ENCODE measurements at places on chromosomes 16 and 17. TPM values are rescaled to one million over a fixed set of nuclear protein-coding genes. Genes with fewer than 3 reads are reported as not detected.

- H3K4me1 ChIP-seq, result peaks cover 9% of the 10 kb centered on the region
- no peaks in the 10 kb centered on the region for H3K27me3 ChIP-seq
- peak; percentile 97 for DNase-seq
Observed at GRCh38 chr16:88331989-88332920, 50.5 kb upstream of the ZNF469 start.

GRCh38 chr17:48153691-48154358 lies 46.3 kb downstream of the SNX11 start:
- H3K36me3 ChIP-seq, result no peaks in the 10 kb centered on the region
- H3K27me3 ChIP-seq, result peaks cover 53% of the 10 kb centered on the region
- no peak overlapping the region for H3K27ac ChIP-seq
- no peak overlapping the region for H3K4me3 ChIP-seq
- DNase-seq, result peak; percentile 47

DNA sequence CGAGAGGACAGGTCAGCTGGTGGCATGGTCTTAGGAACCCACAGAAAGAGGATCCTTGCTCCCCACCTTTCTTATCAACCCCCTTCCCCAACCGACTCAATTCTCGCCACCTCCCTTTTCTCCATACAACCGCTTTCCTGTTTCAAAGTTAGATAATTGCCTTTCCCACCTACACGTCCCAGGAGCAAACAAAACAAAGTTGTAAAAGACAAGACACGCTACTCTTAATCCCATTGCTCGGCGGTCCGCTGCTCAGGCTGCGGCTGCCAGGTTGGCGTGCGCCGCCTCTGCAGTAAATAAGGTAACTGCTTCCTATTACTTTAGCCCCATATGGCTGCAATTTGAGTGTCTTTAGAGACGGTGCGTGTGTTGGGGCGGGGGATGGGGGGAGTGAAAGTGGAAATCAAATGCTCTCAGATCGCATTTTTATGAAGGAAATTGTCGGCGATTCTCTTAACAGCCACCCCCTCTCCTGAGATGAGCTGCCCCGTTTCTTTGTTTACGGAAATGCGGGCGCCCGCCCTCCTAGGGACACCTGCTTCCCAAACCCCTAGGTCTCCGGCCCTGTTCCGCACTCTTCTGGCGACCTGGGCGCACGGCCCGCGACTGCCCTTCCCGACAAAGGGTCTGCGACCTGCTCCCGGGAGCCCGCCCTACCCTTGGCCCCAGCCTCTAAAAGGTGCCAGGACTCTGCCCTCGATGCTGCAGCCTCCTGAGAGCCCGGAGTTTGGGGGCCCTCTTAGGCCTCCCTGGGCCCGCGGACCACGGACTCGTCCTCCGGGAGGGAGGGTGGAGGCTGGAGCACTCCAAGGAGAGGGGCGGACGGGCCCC lies 3.7 kb upstream of the CBX8 start:
- H3K27ac ChIP-seq, result peak overlapping the region; percentile 33
- H3K27me3 ChIP-seq, result peaks cover 40% of the 10 kb centered on the region
- DNase-seq, result peak; percentile 70
- H3K4me1 ChIP-seq, result peaks cover 15% of the 10 kb centered on the region

The PPY gene
- not detected for total RNA-seq

The COX6A2 gene
- total RNA-seq, result not detected

- DNase-seq, result peak; percentile 7
- H3K27ac ChIP-seq, result no peak overlapping the region
- no peak overlapping the region for H3K4me3 ChIP-seq
- no peaks in the 10 kb centered on the region for H3K4me1 ChIP-seq
- H3K27me3 ChIP-seq, result no peaks in the 10 kb centered on the region
Observed at GRCh38 chr16:1125471-1125870, 27.4 kb upstream of the CACNA1H start.

The VAC14 gene
- 47.9 TPM for total RNA-seq

DNA sequence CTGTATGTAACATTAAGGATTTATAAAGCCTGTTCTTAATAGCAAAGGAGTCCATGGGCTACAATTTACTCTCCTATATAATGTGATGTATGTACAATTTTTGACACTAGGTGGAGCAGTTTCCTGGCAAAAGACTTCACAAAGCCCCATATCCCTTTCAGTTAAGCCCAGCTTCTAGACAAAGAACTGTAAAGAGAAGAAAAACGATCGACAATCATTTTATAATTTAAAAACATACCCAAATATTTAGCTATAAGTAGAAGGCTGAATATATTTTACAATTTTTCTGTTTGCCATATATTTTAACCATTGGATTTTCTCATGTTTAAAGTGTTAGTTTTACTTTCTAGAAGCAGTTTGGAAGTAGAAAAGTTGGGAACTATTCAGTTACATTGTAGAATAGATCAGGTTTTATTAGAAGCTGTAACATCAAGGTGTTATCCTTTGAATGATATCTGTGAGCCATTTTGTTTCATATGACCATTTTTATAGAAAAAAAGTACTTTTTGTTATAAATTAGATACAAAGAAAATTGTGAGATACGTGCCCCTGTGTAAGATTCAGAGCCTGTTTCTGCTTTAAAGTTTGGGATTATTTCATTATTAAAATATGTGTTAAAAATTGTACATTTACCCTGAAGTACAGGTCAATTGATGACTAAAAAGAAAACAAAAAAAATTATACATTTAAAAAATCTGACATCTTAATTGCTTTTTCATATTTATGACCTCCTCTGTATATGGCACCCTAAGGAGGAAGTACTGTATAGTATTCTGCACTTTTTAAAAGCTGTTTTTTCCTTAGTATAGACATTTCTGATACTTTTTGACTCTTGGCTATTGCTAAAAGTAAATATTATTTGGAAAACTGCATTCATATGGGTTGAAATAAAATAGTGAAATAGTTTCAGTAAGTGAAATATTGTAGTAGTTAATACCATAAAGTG lies 46.3 kb downstream of the VMP1 start:
- DNase-seq, result peak; percentile 86
- H3K36me3 ChIP-seq, result peaks cover 16% of the 10 kb centered on the region
- peaks cover 23% of the 10 kb centered on the region for H3K4me1 ChIP-seq
- H3K27ac ChIP-seq, result peak overlapping the region; percentile 83

- H3K36me3 ChIP-seq, result no peaks in the 10 kb centered on the region
- no peaks in the 10 kb centered on the region for H3K4me1 ChIP-seq
- H3K27me3 ChIP-seq, result no peaks in the 10 kb centered on the region
- H3K27ac ChIP-seq, result no peak overlapping the region
- DNase-seq, result no peak
Observed at GRCh38 chr16:80457871-80458270, 82.9 kb upstream of the DYNLRB2 start.

GRCh38 chr17:40480501-40481003 lies 20.9 kb downstream of the TNS4 start:
- no peak overlapping the region for H3K4me3 ChIP-seq
- peaks cover 68% of the 10 kb centered on the region for H3K4me1 ChIP-seq

The KRT222 gene
- total RNA-seq, result 0.49 TPM

GRCh38 chr16:29730649-29731048 lies 15.1 kb downstream of the C16orf54 start:
- no peak overlapping the region for H3K4me3 ChIP-seq
- H3K4me1 ChIP-seq, result peaks cover 6% of the 10 kb centered on the region
- no peak for DNase-seq
- H3K27me3 ChIP-seq, result peaks cover 46% of the 10 kb centered on the region
- no peaks in the 10 kb centered on the region for H3K36me3 ChIP-seq
- no peak overlapping the region for H3K27ac ChIP-seq

The SCIMP gene
- total RNA-seq, result not detected

DNA sequence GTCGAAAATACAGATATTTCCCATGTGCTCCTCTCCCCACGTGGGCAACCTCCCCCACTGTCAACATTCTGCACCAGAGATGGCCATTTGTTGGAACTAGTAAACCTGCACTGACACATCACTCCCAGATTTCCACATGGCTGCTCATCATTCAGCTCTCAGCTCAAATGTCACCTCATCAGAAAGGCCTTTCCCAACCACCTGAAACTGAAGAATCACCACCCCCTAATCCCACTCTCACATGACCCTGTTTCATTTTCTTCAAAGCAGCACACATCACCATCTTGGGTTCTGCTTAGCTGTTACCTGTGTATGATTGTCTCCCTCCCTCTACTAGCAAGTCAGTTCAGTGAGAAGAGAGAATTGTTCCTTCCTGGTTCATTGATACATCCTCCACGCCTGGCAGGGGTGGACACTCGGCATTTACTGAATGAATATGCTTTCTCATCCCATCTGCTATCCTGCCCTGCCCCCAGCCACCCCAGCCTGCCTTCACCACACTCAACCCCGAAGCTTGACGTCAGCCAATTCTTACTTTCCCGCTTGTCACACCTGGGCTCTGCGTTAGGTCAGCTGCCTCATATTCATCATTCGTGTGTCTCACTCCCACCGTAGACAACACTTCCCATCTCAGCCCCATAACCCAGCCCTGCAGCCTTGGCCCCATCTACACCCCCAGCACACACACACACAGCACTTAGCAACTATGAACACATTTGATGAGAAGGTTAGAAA lies 1.5 kb downstream of the C17orf114 start:
- H3K4me3 ChIP-seq, result no peak overlapping the region
- no peak overlapping the region for H3K27ac ChIP-seq
- DNase-seq, result no peak
- no peaks in the 10 kb centered on the region for H3K27me3 ChIP-seq
- peaks cover 4% of the 10 kb centered on the region for H3K4me1 ChIP-seq
- H3K36me3 ChIP-seq, result peaks cover 20% of the 10 kb centered on the region

The TTYH2 gene
- 0.12 TPM for total RNA-seq

DNA sequence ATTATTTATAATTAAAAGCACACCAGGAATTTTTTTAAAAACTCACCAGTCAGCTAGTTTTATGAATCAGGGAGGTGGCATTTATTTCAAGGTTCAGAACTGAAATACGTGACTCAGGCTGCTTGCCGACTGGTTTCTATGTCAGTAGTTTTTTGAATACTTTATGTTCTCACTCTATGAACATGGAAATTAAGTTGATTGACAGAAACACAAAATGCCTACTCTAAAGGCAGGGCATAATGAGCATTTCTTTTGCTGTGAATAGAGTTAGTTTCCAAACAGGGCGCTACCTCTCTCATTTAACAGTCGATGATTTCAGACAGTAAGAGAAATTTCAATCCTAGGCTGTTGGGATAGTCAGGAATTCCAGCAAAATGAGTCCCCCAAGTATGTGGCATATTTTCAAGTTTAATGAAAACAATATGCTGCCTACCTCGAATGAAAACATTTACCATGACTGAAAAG lies 6.7 kb downstream of the HS3ST3B1 start:
- H3K27ac ChIP-seq, result peak overlapping the region; percentile 80
- H3K27me3 ChIP-seq, result no peaks in the 10 kb centered on the region
- no peaks in the 10 kb centered on the region for H3K36me3 ChIP-seq
- H3K4me1 ChIP-seq, result peaks cover 23% of the 10 kb centered on the region
- H3K4me3 ChIP-seq, result peak overlapping the region; percentile 62
- peak; percentile 60 for DNase-seq

DNA sequence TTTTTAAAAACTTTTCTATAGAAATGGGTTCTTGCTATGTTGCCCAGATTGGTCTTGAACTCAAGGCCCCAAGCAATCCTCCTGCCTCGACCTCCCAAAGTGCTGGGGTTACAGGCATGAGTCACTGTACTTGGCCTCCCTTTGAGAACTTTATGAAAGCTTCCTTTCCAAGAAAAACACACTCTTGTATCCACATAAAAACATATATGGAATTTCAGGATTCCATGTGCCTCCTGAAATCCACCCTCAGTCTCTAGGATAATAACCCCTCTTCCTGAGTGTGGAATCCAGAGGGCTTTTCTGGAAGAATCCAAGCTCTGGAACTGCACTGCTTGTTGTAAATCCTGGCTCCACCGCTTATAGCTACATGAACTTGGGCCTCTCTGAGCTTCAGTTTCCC lies 53.2 kb upstream of the MRTFB start:
- no peak for DNase-seq
- peaks cover 20% of the 10 kb centered on the region for H3K4me1 ChIP-seq
- no peaks in the 10 kb centered on the region for H3K36me3 ChIP-seq
- H3K4me3 ChIP-seq, result no peak overlapping the region
- H3K27me3 ChIP-seq, result no peaks in the 10 kb centered on the region
- no peak overlapping the region for H3K27ac ChIP-seq

DNA sequence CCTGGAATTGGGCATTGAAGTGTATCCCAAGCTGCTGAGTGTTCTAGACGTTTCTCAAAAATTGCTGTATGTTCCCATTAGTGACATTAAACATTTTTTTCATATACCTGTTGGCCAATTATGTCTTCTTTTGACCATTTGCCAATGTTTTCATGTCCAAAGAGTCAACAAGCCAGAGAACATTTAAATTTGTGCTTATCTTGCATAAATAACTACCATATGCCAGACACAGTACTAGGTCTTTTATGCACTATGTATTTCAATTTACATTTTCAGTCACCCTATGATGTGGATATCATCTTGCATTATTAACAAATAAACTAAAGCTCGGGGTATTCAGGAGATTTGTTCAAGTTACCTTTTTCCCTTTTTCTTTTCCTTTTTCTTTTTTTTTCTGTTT lies 632.9 kb upstream of the C16orf82 start:
- no peaks in the 10 kb centered on the region for H3K4me1 ChIP-seq
- no peak overlapping the region for H3K4me3 ChIP-seq
- no peak overlapping the region for H3K27ac ChIP-seq
- no peaks in the 10 kb centered on the region for H3K36me3 ChIP-seq

The ZNF688 gene
- 9.0 TPM for total RNA-seq

DNA sequence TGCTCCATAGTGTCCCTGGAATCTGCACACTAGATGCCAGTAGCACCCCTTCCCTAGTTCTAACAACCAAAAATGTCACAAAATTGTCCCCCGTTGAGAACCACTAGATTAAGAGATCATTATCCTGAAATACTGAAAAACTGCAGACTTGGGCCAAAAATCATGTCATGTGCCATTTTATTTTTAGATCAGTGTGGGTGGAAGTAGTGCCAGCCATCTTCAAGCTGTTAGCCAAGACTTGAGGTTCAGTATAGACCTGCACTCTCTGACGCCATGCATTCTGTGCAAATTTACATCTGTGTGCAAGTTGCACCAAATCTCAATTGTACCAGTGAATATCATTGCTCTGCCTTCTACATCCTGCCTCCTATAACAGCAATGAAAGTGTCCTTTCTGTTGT lies 31.5 kb upstream of the NOL11 start:
- no peaks in the 10 kb centered on the region for H3K36me3 ChIP-seq
- H3K27ac ChIP-seq, result no peak overlapping the region
- H3K4me3 ChIP-seq, result no peak overlapping the region
- H3K27me3 ChIP-seq, result no peaks in the 10 kb centered on the region

GRCh38 chr16:21590796-21591195 lies 8.6 kb upstream of the METTL9 start:
- H3K4me3 ChIP-seq, result no peak overlapping the region
- H3K36me3 ChIP-seq, result no peaks in the 10 kb centered on the region
- no peaks in the 10 kb centered on the region for H3K4me1 ChIP-seq
- DNase-seq, result no peak
- H3K27ac ChIP-seq, result no peak overlapping the region
- H3K27me3 ChIP-seq, result no peaks in the 10 kb centered on the region

DNA sequence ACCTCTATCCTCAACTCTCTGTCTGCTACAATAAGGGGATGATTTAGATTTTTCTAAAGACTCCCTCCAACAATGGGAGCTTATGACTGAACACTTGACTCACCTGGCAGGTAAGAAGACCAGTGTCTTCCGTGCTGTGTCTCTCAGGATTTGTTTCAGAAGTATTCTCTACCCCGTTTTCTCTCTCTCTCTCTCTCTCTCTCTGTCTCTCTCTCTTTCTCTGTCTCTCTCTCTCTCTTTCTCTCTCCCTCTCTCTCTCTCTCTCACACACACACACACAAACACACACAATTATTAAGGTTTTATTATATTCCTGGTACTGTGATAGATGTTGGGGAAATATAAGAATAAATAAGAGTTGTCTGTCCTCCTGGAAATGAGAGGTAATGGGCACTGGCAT lies 263.9 kb downstream of the TOX3 start:
- H3K4me1 ChIP-seq, result no peaks in the 10 kb centered on the region
- H3K27ac ChIP-seq, result no peak overlapping the region
- no peak for DNase-seq
- no peak overlapping the region for H3K4me3 ChIP-seq

GRCh38 chr17:45660474-45660873 lies 123.6 kb upstream of the CRHR1 start:
- no peaks in the 10 kb centered on the region for H3K4me1 ChIP-seq
- H3K4me3 ChIP-seq, result no peak overlapping the region
- H3K36me3 ChIP-seq, result no peaks in the 10 kb centered on the region
